Activated T-cell treated with anti-CD3 and anti-CD28 coated beads, Interleukin-2, amount 50 U/mL, for 72 hours (primary cell): ENCODE measurements at places on chromosomes 7 and 10. TPM values are rescaled to one million over a fixed set of nuclear protein-coding genes. Genes with fewer than 3 reads are reported as not detected.

- H3K27ac ChIP-seq = peak overlapping the region; percentile 26
- no peaks in the 10 kb centered on the region for H3K27me3 ChIP-seq
- H3K36me3 ChIP-seq = peaks cover 12% of the 10 kb centered on the region
- peak overlapping the region; percentile 39 for H3K4me3 ChIP-seq
Observed at GRCh38 chr10:124693801-124694416, 50.3 kb downstream of the FAM53B start.

- no peaks in the 10 kb centered on the region for H3K4me1 ChIP-seq
- H3K4me3 ChIP-seq = no peak overlapping the region
- H3K27me3 ChIP-seq = no peaks in the 10 kb centered on the region
- H3K27ac ChIP-seq = no peak overlapping the region
- DNase-seq = no peak
- no peaks in the 10 kb centered on the region for H3K36me3 ChIP-seq
Observed at GRCh38 chr7:112654322-112655216, 135.6 kb downstream of the TMEM168 start.

- peak; percentile 99 for DNase-seq
- peaks cover 12% of the 10 kb centered on the region for H3K36me3 ChIP-seq
- H3K4me1 ChIP-seq = peaks cover 58% of the 10 kb centered on the region
- peak within 1 kb of the TSS; percentile 94 for H3K27ac ChIP-seq
Observed at GRCh38 chr7:44885394-44886317, at the start of gene PURB. TSS of gene PURB (minus strand) at chr7:44885530. CDS start at chr7:44885348, 182 bp downstream.

DNA sequence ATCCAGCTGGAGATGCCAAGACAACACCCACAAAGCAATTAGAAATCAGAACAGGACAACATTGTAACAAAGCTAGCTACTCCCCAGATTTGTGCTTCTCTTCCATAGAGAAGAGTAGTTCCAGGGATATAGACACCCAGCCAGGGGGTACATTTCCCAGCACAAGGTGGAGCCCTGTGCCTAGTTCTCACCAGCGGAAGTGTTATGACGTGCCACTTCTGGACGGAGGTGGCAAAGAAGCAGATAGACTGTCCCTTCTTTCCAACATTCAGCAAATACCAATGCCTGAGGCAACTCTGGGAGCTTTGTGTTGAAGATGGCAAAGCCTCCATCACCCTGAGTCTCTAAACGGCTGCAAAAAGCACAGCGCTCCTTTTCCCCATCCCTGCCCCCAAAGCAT lies 23.4 kb upstream of the GSAP start:
- DNase-seq = no peak
- H3K27me3 ChIP-seq = peaks cover 2% of the 10 kb centered on the region
- no peaks in the 10 kb centered on the region for H3K4me1 ChIP-seq
- H3K4me3 ChIP-seq = no peak overlapping the region

- H3K4me1 ChIP-seq = peaks cover 70% of the 10 kb centered on the region
- DNase-seq = peak; percentile 76
- no peaks in the 10 kb centered on the region for H3K27me3 ChIP-seq
- peak within 1 kb of the TSS; percentile 95 for H3K27ac ChIP-seq
Observed at GRCh38 chr10:63520500-63521415, at the start of gene REEP3. TSS of gene REEP3 (plus strand) at chr10:63521401. CDS start at chr10:63521546, 145 bp downstream.

- no peaks in the 10 kb centered on the region for H3K4me1 ChIP-seq
- H3K36me3 ChIP-seq = no peaks in the 10 kb centered on the region
- H3K4me3 ChIP-seq = no peak overlapping the region
- H3K27me3 ChIP-seq = peaks cover 4% of the 10 kb centered on the region
- DNase-seq = no peak
Observed at GRCh38 chr10:114653926-114654325, 4.1 kb downstream of the ABLIM1 start.

GRCh38 chr7:68547799-68548198 lies 1050.5 kb upstream of the AUTS2 start:
- no peaks in the 10 kb centered on the region for H3K27me3 ChIP-seq
- peaks cover 1% of the 10 kb centered on the region for H3K36me3 ChIP-seq
- no peak overlapping the region for H3K27ac ChIP-seq
- no peaks in the 10 kb centered on the region for H3K4me1 ChIP-seq

Gene GJD4
- total RNA-seq = not detected

Gene LRMDA
- total RNA-seq = not detected

Gene MYH16
- total RNA-seq = not detected

Gene NEUROG3
- not detected for total RNA-seq
